ENCODE measurements at places on chromosomes 2 and 18.

GRCh38 chr2:228359473-228359872, 178.0 kb upstream of the SPHKAP start:
- no peak for DNase-seq

DNA sequence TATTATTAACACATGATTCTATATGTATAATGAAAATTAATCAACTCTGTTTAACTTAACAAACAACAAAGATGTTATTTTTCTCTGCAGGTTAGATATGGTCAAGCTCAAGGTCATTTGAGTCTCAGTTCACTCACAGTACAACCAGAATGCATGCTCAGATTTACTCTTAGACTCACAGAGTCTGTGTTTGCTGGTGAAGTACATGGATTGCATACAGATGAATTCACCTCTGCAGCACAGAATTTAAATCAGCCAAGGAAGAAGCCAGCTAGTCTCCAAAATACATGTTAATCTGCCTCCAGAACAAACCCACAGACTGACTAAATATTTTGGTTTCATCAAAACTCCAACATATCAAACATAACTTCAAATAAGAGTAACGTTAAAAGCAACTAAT, 424.5 kb downstream of the RAD51AP2 start:
- no peak for DNase-seq

- no peak for DNase-seq
Measured at GRCh38 chr2:240737512-240737911, 45.8 kb downstream of the AQP12A start.

GRCh38 chr2:17747684-17748452, 5.7 kb downstream of the SMC6 start:
- peak; percentile 23 for DNase-seq

DNA sequence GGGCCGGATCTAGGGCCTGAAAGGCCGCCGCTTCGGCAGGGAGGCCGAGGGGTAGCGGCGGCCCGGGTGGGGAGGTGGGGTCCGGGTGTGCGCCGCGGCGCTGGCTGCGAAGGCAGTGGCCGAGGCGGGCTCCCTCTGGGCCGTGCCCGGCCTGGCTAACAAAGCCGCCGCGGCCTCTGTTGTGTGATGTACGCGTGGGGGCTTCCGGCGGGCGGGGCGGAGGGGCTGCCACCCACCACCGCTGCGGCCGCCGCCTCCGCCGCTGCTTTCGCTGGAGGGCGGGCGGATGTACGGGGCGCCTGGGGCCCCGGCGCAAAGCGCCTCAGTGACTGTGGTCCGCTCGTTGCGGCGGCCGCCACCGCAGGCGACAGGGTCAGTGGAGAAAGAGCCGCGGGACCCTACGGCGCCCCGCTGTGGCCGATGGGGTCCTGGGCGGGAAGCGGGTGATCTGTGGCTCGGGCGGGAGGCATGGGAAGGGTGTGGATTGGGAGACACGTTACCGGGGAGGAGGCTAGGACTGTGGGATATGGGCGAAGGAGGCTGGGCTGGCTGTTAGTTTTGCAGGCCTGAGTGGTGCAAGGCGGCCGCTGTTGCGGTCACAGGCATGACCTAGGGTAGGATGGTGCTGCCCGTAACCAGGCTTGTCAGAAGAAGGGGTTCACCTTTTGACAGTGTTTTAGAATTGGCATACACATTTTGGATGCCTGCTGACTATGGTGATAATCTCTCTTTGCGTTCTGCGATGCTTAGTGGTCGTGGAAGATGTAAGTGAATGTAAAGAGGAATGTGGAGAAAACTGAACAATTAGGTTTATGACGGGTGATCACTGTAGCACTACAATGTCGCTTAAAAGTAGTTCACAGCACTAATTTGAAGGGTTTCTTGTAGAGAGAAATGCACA, 662 bp downstream of the BZW1 start:
- peak; percentile 39 for DNase-seq

DNA sequence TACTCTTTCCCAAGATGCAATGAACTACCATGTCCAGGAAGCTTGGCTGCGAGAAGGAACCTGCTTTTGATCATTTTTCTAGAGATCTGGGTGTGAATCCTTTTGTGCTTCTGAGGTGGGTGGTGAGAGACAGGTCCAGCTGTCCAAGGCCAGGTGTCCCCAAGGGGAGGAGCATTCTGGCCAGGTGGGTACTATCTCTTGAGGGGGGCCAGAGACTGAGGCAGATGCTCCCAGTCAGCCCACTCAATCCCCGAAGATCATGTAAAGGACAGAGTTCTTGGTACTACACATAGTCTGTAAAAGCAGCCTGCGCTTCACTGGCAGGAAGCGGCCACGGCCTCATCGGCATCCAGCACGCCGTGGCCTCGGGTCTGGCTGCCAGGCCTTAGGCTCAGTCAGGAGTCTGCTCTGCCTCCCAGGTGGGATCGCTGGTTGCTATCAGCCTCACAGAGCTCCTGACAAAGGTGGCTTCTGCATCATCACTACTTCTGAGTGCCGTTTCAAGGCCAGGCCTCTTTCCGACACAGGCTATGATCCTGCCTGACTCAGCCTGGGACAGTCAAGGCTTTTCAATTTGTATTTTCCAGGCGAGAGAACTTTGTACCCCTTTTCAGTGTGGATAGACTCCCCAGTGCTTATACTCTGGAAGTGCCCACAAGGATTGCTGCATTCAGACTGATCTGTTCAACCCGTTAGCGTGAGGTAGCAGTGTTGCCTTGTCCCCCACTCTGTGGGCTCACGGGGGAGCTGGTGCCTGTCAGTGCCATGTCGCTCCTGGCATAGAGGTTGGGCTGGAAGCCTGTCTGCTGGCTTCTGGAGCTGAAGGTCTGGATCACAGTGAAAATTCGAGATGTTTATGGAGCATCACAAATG, 29.1 kb downstream of the STK25 start:
- DNase-seq, result no peak
